ENCODE measurements at places on chromosomes 7 and 10.

DNA sequence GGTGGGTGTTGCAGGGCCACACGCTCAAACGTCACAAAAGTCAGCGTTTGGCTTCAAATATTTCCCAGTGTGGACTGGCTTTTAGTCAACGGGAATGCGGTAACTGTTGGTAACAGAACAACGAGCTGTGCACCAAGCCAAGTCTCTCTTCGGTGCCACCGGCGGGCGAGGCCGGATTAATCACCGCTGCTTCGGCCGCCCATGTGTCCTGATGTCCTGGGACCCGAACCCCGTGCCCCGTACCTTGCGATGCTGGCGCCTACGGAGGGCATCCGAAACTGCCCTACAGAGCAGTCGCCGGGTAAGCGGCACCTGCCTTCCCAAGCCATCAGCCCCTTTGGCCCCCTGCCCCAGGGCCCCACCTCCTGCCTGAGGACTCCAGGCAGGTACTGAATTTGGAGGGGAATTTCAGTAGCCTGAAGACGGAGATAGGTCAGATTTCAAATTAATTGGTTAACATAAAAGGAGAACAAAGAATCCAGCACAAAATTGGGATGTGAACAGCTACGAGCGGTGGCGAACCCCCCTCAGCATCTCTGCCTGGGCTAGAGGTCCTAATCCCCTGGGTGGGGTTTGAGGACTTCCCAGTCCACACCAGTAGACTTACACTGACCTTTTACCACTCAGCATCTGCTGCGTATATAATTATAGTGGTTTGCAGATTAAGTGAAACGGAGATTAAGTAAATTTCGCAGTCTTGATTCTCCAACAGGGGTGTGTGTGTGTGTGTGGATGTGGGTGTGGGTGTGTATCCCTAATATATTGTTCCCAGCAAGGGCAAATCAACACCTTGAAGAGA, at the start of gene LRRC72:
Gene LRRC72 (plus strand): TSS at position 84 of the 799 bp plus-strand sequence. CDS start 128 bp downstream, at position 212.
- DNase-seq, result no peak

GRCh38 chr10:72782649-72783330, 90.8 kb downstream of the MCU start:
- no peak for DNase-seq

DNA sequence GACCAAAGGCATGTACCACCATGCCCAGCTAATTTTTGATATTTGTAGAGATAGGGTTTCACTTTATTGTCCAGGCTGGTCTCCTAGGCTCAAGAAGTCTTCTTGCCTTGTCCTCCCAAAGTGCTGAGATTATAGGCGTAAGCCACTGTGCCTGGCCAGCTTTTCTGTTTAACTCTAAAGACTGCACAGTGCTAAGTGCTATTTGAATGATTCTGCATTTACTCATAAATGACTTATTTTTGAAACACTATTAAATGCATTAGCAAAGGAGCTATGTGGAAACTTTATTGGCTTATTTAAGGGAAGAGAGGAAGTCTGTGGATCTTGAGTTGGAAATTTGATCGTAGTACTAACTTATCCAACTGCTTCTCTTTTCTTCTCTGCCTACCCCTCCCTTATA, 89.1 kb downstream of the NT5C2 start:
- no peak for DNase-seq

- no peak for DNase-seq
These were observed 613.8 kb downstream of the PHTF2 start for GRCh38 chr7:78412216-78412858.

- no peak for DNase-seq
These were observed 12.0 kb downstream of the CLCN1 start for GRCh38 chr7:143327903-143328302.

GRCh38 chr10:8323428-8324054, 269.1 kb downstream of the GATA3 start:
- DNase-seq, result no peak

DNA sequence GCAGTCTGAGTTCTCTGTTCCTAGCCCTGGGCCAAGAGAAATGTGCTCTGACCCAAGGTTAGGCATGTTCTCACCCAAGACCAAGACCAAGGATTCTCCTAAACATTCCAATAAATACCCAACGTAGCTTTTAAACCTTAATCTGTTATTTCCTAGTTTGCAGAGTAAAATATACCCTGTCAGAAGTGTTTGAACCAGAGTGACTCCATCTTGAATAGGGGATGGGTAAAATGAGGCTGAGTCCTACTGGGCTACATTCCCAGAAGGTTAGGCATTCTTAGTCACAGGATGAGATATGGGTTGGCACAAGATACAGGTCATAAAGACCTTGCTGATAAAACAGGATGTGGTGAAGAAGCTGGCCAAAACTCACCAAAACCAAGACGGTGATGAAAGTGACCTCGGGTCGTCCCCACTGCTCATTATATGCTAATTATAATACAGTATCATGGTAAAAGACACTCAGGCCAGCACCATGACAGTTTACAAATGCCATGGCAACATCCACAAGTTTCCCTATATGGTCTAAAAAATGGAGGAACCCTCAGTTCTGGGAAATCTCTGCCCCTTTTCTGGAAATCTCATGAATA, 27.7 kb downstream of the PLXNA4 start:
- DNase-seq, result no peak

DNA sequence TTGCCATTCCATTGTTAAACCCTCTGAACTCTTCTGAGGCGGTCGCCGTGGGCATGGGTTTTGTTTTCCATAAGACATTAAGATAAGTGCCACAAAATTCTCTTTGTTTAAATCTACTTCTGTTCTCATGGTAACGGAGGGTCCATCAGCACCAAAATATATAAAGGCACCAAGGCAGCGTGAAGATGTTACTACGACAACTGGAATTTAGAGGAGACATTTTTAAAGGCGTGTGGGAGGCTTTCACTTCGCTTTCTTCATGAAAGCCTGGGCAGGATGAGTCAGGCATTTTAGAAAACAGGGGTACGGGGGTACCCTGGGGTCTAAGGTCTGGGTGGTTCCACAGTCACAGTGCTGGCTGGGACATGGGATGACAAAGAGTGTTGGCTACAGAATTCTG, 34.0 kb downstream of the SMKR1 start:
- DNase-seq, result no peak

DNA sequence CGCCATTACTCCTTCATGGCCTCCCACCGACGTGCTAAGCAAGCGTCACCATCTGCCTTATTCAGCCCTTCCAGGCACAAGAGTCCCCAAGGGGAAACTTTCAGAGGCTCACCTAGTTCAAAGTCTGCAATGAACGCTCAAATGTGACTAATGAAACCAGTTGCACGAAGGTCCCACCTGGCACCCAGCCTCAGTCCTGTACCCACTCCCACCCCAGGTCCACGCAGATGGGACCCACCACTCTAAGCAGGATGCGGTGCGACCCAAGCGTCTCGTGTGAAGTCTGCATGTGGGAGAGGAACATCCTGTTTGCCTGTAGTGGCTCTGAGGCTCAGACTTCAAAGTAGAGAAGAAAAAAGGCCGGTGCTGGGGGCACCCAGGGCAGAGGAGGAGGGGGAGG, 40.3 kb downstream of the RGS10 start:
- DNase-seq, result no peak

GRCh38 chr7:27179503-27180430, 5.3 kb downstream of the HOXA11 start:
- peak; percentile 74 for DNase-seq

GRCh38 chr7:104883718-104884452, 130.1 kb upstream of the KMT2E start:
- DNase-seq, result peak; percentile 85

DNA sequence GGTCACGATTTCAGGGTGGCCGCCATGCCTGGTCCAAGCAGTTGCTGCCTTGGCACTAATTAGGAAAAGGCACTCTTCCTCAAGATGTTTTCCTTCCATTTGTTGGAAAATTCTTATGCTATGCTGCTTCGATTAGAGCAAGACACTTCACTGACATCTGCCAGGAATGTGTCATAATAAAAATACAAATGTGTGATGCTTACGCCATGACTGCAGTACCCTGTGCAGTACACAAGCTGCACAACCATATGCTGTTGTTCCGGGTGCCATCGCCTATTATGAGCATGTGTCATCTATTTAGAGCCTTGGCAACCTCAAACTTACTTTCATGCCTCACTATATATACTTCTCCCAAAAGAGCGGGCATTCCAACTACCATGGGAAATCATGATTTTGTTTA, 14.9 kb upstream of the MPP7 start:
- no peak for DNase-seq

DNA sequence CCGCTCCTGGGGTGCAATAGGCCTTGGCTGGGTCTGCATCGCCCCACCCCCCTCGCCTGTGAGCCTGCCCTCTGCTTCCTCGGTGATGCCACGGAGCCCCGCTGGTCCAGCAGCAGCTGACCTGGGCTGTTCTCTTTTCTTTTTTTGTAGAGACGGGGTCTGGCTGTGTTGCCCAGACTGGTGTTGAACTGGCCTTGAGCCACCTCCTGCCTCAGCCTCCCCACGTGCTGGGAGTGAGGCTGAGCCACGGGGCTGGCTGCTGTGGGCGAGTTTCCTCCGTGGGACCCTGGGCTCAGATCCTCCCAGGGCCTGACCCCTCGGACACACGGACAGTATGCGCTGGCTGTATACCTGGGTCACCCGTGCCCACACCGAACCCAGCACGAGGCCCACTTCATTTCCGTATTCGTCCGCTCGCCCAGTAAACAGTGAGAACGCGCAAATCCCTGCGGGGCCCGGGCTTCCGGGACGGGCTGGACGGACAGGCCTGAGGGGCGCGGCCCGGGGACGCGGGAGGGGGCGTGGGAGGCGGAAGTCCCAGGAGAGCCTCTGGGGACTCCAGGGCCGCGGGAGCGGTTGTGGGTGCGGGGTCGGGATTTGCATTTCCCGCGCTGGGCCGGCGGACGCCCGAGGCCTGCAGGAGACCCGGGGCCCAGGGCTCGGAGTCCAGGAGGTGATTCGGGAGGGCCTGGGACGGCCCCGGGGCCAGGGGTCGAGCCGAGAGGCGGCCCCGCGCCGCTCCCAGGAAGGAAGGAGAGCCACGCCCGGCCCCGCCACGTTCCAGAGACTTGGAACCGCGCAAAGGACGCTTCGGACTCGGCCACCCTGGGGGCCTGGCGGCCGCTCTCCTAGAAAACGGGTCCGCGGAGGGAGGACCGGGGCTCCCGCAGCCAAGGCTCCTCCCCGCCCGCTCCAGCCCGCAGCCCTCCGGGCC, 57.7 kb upstream of the DNAJB6 start:
- no peak for DNase-seq

DNA sequence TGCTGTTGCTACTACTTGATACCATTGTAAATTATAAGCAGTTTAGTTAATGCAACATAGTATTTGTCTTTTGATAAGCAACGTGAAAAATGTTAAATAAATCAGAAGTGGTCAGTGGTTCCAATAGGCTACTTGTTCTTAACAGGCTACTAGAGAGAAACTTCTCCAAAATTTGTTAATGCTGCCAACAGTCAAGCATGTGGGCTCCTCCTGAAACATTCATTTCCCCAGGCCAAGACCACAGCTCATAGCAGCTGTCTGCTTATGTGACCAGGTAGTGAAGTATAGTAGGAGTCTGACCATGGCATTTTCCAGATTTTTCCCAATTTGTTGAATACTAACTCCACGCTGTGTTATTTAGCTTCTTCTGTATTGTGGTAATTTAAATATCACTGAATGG, 81.0 kb downstream of the CYP51A1 start:
- DNase-seq, result no peak

GRCh38 chr10:10716972-10717371, 300.7 kb upstream of the CELF2 start:
- DNase-seq, result no peak

All from liver (tissue), 10 donors.